ENCODE measurements at places on chromosomes 7 and 10.

- no peak for DNase-seq
Measured at GRCh38 chr7:98284335-98285036, 3.0 kb downstream of the BRI3 start.

DNA sequence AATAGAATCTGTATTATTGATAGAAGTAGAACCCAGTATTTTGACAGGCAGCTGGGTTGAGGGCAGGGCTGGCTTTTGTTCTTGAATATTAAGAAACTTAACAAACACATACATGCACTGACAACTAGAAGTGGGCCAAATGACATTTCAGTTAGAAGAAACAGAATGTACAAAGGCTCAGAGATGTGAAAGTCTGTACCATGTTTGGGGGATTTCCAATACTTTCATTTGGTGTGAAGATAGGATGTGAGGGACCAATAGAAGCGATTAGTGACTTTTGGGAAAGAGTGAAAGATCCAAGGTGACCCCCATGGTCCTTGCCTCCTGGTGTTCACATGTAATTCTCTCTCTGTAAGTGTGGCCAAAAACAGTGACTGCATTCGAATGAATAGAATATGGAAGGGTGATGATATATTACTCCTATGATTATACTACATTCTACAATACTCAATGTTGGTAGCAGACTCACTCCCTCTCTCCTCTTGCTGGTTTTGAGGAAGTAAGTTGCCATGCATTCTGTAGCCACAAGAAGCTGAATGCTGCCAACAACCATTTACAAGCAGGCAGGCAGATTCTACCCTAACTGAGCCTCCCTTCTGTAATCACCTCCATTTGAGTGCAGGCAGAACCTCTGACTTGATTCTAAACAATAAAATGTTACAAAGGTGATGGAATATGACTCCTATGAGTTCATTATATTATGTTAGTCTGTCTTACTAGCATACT is 151.4 kb downstream of the TMEM168 start:
- no peak for DNase-seq

GRCh38 chr10:86371691-86372090 is 5.1 kb upstream of the GRID1 start:
- no peak for DNase-seq

DNA sequence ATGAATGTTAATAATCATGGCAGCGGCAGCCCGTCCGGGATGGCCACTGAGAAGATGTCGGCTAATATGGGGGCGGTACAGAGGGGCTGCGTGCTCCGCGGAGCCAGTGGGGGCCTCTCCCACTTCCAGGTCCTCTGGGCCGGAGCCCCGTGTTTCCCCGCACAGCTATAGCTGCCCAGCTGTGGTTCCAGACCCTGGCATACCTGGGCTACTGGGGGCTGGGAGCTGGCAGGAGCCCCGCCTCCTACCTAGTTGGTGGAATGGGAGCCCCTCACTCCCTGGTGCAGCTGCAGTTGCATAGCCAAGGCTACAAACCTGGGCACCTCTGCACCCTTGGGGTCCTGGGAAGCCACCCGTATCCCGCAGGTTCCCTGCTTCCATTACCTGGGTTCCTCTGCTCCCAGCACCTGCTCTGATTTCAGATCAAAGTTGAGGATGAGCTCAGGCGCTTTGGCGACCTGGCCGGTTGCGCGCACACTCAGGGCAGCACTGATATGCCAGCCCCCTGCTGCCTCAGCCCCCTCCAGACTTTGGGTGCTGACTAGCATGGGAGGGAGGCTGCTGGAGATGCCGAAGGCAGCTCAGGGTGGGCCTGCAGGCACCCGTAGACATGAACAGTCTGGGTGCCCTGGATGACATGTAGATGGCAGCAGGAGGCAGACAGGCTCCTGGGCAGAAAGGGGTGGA is 236.5 kb upstream of the SEMA3D start:
- no peak for DNase-seq

GRCh38 chr7:84412161-84412969 is 217.8 kb upstream of the SEMA3A start:
- DNase-seq: no peak

DNA sequence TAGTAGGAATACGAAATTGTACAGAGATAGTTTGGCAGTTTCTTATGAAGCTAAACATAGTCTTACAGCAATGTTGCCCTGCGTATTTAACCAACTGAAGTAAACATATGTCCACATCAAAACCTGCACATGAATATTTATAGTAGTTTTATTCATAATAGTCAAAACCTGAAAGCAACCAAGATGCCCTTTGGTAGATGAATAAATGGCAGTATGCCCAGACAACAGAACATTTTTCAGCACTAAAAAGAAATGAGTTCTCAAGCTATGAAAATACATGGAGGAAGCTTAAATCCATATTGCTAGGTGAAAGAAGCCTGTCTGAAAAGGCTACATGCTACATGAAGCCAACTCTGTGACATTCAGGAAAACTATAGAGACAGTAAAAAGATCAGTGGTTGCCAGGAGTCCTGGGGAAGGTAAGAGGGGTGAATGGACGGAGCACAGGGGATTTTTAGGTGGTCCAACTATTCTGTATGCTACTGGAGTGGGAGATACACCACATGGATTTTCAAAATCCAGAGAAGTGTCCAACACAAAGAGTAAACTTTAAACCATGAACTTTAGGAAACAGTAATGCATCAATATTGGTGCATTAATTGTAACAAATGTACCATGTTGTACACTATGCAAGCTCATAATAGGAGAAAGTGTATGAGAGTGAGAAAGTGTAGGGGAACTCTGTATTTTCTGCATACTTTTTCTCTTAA is 17.6 kb downstream of the GPRIN2 start:
- no peak for DNase-seq

GRCh38 chr10:29501692-29502091 is 133.1 kb downstream of the SVIL start:
- no peak for DNase-seq

DNA sequence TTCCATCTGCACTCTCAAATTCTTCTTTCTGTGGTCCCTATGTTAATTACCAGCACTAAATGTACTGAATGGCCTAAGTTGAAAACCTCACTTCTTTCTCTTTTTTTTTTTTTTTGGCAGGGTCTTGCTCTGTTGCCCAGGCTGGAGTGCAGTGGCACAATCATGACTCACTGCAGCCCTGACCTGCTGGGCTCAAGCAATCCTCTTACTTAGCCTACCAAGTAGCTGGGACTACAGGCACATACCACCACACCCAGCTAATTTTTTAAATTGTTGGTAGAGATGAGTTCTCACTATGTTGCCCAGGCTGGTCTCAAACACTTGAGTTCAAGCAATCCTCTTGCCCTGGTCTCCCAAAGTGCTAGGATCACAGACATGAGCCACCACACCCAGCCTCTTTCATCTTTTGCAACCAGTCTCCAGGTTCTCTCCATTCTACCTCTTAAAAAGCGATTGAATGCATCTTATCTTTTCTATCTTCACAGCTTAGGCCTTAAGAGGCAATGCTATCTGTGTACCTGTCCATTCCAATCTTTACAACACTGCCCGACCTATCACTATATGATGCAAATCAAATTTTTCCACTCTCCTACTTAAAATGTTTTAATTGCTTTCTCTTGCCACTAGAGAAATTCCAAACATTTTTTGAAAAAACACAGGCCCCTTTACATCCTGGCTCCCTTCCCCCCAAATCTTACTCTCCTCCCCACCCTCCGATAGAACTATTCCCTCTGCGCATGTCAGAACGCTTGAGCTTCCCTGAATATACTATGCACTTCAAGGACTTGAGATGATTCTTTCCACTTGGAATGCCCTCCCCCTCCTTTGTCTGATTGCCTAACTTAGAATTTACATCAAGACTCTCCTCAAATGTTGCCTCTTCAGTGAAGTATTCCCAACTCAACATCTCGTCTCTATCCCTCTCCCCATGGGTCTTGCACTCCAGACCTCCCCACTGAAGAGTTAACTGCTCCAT is 6.0 kb downstream of the ICA1 start:
- DNase-seq: no peak

DNA sequence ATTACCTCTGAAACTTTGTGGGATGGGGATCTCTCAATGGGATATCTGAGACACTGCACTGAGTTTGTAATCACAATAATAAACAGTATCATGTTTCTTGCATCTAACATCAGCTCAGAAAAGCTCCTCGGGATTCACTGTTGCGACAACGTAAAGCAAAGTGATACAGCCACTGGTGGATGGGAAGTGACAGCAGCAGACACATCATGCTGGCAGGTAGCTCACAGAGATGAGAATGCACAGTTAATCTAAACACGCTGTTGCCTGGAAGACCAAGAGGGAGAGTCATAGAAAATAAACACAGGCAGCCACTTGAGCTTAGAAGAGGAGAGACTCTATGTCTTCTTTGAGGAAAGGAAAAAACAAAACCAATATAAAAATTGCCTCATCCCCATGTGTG is 513.8 kb downstream of the MAGI2 start:
- no peak for DNase-seq

GRCh38 chr10:77511498-77512218 is 126.0 kb downstream of the KCNMA1 start:
- no peak for DNase-seq

GRCh38 chr7:31134246-31135188 is 82.4 kb downstream of the ADCYAP1R1 start:
- DNase-seq: no peak
